ENCODE measurements at places on chromosomes 1 and 21.

- no peak for DNase-seq
Measured at GRCh38 chr1:206887701-206888100, 9.5 kb upstream of the IL24 start.

DNA sequence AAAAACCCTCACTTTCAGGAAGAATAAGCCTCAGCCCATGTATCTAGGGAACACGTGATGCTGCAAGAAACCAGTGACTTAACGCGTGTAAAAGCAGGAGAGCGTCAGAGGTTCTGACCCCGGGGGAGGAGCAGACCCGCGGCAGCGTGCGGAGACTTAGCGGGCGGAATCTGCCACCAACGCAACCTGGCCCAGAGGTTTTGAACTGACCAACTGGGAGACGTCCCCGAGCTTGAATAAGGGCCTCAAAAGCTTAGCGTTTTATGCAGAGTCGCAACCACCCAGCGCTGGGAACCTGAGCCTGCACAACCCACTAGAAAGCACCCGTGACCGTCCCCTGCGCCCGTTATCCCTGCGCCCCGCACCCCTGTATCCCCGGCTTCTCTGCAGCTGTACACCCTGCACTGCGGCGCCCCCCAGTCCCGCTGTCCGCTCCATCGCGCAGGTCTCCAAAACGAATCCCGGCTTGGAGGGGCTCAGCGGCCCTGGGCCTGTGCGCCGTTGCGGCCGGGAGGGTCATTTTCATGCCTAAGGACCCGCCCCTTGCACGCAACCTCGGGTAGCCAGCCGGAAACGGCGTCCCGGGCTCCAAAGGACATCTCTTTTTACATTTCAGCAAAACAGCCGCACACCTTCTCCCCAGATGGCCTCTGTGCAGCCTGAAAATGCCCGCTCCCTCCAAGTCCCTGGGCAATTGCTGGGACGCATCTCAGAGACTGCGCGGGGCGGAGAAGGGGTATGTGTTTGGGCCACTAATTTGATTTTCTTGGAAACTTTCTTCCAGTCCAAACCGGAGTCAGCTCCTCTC, 29.4 kb upstream of the TRIM17 start:
- DNase-seq = peak; percentile 81

DNA sequence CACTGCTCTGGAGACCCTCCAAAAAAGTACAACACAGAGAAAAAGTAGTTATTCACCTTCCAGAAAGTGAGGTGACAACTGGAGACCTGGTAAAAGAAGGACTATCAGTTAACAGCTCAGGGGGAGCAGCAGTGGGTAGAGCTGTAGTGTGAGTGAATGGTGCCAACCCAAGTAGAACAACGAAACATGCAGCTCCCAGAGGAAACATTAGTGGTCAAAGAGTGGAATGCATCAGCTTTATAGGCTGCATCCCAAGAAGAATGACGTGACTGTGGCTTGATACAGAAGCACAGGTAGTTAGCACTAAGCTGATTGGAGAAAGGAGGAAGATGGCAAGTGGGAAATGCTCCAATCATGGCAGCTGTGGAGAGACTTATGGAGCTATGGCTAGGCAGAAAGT, 275.7 kb upstream of the CAMK1G start:
- DNase-seq = no peak

- DNase-seq = no peak
Measured at GRCh38 chr1:231972111-231972445, 345.5 kb downstream of the DISC1 start.

DNA sequence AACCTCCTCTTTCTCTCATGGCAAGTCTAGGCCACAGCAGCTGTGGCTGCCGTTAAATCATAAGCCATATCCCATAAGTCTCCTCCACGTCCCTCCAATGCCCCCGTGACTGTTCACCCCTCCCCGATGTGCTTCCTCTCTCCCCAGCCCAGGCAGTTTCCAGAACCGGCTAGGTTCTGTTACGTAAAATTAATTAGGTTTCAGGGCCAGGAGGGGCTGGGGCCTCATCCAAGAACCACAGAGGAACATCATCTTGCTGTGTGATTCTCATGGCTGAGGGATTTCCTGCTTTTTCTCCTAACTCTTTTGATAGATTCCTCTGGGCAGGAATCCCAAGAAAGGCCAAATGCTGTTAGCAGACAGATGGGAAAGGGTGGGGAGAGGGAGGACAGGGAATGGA, 141.8 kb upstream of the AJAP1 start:
- no peak for DNase-seq

DNA sequence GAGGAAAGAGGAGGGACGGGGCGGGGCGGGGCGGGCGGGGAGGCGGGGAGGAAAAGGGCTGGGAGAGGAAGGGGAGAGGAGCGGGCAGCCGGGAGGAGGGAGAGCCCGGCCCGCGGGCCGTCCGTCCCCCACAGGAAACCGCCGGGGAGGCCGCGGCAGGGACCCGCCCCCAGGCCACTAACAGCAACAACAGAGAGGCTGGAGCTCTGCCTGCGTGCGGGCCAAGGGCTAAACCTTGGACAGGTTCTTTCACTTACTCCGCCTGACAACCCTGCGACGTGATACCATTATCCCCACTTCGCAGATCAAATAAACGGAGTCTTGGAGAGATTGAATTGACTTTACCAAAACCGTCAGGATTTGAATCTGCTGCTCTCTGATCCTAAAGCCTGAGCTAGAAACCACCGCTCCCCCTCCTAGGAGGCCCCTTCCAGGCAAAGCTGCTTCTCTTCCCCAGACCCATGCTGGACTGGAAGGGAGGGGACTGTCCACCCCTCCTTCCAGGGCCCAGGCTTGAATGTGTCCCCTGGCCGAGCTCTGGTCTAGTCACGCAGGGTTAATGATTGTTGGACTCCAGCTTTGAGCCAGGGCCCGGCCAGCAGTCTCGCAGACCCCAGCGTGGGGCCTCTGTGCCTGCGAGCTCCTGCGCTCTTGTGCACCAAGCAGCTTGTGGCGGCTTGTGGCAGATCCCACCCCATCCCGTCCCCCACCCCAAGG, at the start of gene EVA1B:
TSS of gene EVA1B (minus strand) at position 10 of the 717 bp plus-strand sequence. CDS start 608 bp downstream, outside the sequence.
- DNase-seq = peak; percentile 84

- DNase-seq = no peak
Measured at GRCh38 chr21:36471254-36471723, 8.6 kb downstream of the CLDN14 start.

DNA sequence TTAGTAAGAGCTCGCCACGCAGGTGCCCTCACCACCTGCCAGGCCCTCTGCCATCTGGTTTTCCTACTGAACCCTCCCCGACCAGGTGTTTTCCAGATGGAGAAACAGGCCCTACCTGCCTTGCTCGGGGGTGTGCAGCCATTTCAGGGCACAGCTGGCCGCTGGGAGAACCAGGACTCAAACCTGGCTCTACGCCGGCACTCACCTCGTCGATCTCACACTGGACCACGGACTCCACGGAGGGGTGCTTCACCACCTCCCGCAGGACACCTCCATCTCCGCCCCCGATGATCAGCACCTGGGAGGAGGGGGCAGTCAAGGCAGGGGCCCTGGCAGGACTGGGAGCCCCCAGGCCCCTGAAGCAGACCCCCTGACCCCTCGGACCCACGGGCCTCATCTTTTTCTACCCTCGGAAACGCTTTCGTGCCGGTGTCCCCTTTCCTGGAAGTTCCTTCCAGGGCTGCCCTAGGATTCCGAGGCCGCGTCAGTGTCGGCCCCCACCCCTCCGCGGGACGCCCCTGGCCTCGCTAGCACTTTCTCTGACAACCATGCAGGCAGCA, 1.1 kb downstream of the SRM start:
- DNase-seq = no peak

DNA sequence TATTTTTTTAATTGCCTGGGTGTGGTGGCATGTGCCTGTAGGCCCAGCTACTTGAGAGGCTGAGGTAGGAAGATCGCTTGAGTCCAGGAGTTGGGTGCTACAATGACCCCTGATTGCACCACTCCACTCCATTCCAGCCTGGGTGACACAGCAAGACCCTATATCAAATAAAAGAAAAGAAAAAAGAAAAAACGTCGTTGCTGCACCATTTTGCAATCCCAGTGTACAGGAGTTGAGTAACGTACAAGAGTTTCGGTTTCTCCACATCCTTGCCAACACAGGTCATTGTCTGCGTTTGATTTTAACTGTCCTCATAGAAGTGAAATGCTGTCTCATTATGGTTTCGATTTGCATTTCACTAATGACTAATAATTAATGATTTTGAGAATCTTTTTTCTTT, 7.9 kb downstream of the ZNF684 start:
- no peak for DNase-seq

DNA sequence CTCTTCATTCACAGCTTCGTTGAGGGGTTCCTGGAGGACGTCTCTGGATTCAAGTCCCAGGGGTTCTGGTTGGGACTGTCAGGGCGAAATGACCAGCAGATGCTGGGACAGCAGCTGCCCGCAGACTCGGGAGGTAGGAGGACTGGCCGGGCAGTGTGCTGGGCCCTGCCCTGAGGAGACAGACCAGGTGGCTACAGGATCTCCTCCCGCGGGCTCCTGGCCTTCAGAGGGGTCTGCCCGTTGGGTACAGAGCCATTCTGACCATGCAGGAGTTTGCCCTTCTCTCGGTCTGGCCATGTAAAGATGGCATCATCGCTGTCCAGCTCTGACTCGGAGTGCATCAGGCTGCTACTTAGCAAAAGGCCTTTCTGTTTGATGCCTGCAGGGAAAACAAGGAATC, 122.5 kb downstream of the KIAA0319L start:
- DNase-seq = no peak

DNA sequence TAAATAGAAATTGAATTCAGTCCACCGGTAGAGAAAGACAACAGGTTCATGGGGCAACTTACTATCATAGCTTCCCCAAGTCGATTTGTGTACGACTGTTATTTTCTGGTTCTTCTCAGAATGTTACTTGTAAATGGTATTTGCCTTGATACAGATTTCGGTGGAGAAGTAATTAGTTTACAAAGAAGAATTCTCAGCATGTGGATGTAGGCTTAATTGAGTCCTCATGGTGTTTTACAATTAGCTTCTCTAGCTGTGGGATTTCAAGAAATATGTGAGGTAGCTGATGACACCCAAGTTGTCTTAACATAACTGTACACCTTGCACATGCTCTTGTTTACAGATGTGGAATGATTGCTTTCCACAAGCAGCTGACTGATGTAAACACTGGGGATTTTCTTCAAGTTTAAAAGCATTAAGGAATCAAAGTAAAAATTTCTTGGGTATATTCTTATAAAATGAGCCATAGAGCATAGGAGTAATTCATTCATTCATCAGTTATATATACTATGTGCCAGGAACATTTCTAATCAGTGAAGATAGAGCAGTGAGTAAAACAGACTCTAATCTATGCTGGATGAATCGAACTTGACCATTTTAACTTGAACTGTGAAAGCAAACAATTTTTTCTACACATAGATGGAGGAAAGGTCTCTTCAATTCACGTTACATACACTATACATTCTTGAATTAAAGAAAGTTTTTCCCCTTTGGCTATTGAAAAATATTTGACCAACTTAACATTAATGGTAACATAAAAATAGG, 1.4 kb downstream of the MACO1 start:
- no peak for DNase-seq

- DNase-seq = no peak
Measured at GRCh38 chr1:217953922-217954321, 322.8 kb downstream of the SPATA17 start.

Data from retina (tissue), 1 donor.